ENCODE measurements at places on chromosomes 2 and 18. TPM values are rescaled to one million over a fixed set of nuclear protein-coding genes. Genes with fewer than 3 reads are reported as not detected.

ADGRF3 gene
- 2.6 TPM for total RNA-seq

PARD3B gene
- 0.11 TPM for total RNA-seq

NR4A2 gene
- 21.9 TPM for total RNA-seq

GALNT14 gene
- 0.74 TPM for total RNA-seq

MAL gene
- total RNA-seq: 27.3 TPM

ZNF521 gene
- not detected for total RNA-seq

CHRND gene
- total RNA-seq: not detected

SLC9A4 gene
- not detected for total RNA-seq

VIT gene
- total RNA-seq: not detected

ACADL gene
- total RNA-seq: not detected

TMEM37 gene
- total RNA-seq: not detected

ERCC3 gene
- 58.1 TPM for total RNA-seq

STARD6 gene
- not detected for total RNA-seq
